NCI-H1105 (cell line): ENCODE measurements at places on chromosomes 1 and 21.
A peak's percentile ranks its signal among the peaks of the same experiment; 100 is the strongest.

GRCh38 chr1:153646672-153647345 is 11.7 kb upstream of the SNAPIN start:
- DNase-seq = no peak

DNA sequence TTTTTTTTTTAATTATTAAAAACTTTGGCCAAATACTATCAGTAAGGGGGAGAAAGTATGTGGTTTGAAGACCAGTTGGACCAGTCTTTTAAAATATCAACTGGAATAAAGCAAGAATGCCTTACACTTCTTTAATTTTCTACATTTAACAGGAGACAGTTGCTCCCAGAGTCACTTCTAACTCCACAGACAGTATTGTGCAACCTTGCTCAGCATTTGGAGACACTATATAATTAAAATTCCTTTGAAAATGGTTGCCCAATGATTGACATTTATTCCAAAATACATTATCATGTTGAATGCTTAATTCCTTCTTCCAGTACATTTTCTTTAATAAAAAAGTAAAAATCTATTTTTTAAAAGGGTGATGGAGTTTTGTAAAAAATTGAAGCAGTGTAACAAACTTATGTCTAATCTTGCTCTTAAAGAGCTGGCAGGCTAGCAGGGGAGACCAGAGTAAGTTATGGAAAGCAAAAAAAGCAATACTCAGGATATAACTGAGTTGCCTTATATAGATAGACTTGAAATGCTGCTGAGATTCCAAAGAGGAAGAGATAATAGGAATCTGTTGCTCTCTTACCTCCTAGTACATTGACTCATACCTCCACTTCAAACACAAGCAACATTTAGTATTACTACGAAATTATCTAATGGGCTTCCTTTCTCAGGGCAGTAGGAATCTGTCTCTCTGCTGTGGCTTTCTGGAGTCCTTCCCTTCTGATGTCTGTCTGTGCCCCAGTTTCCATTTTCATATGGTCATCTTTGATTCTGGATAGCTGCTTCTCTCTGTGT is 69.7 kb upstream of the RGL1 start:
- no peak for DNase-seq

DNA sequence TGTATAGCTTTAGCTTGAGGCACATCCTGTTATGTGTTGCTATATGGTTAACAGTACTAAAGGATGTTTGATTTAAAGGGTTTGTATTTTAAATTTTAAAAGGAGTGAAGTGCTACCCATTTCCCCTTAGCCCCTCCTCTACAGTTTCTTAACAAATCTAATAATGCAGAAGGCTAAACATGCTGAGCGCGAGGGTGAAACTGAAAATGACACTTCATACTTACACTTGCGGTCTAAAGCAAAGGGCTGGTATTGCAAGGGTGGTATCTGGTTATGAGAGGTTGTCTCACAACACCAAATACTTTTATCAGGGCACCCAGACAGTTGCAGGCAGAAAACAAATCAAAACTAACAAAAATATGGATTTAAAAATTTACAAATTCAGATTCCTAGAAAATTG is 172.3 kb downstream of the SIPA1L2 start:
- DNase-seq = no peak

DNA sequence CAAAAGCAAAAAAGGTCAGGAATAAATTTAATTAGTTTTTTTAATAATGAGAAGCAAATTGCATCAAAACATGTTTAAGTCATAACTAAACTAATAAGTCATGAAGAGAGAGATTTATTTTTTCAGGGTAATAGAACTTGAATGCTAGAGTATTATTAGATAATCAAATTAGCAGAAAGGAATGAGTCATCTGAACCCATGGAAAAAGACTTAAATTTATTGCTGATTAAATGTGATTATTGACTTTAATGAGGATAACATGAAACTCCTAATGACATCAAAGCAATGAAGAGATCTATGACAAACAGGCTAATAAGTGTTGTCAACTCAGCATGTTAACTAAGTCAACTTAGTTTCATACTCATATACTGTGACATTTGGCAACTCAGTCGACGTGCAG is 264.2 kb downstream of the USP25 start:
- DNase-seq = no peak

DNA sequence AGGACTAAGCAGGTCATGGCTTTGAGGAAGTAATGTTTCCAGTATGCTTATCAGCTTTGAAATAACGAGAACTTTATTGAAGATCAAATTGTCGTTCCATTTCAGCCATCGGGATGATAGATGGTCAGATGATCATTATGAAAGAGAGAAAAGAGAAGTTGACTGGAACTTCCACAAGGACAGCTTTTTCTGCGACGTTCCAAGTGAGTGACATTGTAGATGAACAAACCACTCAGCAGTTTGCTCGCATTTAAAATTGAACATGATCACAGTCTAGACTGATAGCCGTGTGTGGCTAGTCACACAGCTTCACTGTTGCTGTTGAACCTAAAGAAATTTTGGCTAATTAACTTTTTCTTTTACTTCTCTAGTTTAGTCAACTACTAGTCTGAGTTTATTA is 151.1 kb downstream of the TLR5 start:
- no peak for DNase-seq

DNA sequence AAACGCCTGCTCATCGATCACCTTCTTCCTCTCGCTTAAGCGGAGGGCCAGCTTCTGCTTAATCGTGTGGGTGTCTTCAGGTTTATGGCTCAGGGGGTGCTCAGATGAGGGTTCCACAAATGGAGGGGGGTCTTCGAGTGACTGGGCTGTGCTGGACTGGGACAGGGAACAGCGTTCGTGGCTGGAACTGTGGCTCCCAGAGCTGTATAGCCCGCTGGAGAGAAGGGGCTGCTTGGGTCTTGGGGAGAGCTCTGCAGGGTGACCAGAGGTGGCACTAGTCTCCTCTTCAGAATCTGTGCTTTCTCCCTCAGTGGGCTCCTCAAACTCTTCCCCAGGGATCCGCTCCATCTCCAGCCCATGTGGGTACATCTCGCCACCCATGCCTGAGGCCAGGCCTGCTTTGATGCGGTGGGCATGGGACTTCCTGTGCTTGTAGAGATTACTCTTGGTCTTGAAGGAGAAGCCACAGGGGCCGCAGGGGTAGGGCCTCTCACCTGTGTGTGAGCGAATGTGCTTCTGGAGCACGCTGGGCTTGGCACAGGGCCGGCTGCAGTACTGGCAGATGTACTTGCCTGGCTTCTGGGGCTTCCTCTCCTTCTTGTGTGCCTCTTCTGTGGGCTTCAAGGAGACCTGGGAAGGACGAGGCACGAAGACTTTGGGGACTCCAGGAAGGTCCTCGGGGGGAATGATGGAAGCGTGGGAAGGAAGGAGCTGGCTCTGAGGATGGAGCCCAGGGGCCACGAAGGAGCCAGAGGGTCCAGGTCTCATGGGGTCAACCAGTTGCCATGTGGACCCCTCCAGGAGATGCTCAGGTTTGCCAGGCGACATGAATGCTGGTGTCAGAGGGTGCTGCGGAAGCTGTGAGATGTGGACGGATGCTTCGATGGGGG is 99.4 kb upstream of the EDN2 start:
- no peak for DNase-seq

DNA sequence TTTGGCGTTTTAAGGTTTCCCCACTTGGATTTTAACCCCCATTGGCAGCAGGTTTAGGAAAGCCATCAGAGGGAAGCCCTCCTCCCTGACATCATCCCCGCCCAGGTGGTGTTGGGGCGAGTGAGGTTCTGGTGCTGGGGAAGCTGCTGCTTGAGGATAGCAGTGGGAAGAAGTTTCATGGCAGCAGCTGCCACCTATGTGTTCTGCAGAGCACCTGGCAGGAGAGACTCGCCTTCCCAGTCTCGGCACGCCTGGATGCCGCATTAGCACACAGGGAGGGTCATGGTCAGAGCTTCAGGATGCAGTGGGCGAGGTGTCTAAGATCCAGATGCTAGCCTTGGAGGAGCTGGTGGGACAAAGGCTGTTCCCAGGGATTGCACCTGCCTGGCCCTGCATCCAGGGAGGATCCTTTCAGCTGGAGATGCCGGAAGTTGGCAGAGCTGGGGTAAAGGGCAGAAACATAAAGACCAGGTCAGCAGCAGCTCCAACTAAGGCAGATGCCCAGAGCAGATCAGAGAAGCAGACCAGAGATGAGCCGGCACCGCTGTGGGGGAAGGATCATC is 33.9 kb downstream of the ABCG1 start:
- no peak for DNase-seq

- DNase-seq = no peak
Observed at GRCh38 chr1:119662034-119662437, 14.0 kb upstream of the ZNF697 start.

- no peak for DNase-seq
Observed at GRCh38 chr1:228448372-228448771, 31.7 kb upstream of the TRIM17 start.

DNA sequence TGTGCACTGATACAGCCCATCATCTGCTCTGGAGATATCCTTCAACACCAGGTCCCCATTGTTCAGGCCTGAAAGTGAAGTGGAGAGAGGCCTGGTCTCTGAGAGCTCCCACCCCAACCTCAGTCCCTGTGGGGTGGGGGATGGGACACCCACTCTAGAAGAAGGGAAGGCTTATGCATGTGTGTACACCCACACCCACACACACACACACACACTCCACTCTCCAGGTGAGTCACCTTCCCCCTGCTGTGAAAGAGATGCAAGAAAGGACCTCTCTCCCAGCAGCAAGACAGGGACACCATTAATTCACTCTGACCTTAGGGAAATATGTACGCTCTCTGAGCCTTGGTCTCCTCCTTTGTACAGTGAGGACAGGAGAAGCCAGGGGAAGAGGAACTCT is 5.9 kb downstream of the VSIG8 start:
- no peak for DNase-seq

DNA sequence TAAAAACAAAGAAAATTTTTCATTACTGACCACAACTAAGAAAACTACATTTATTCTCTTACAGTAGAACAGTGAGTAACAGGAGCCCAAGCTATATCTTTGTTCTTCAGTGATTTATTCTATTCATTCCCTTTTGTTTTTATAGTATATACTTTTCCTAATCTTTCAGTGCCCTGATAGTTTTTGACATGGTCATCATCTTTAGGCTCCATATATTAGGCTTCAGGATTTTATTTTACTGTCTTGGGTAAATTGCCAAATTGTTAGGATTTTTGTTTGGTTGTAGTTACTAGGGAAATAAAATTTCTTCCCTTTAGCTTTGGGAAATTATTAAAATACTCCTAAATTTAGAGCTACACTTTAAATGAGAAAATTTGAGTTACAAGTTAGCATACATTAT is 10.3 kb downstream of the FBXO28 start:
- DNase-seq = no peak

- no peak for DNase-seq
Observed at GRCh38 chr1:231808116-231808515, 181.5 kb downstream of the DISC1 start.

DNA sequence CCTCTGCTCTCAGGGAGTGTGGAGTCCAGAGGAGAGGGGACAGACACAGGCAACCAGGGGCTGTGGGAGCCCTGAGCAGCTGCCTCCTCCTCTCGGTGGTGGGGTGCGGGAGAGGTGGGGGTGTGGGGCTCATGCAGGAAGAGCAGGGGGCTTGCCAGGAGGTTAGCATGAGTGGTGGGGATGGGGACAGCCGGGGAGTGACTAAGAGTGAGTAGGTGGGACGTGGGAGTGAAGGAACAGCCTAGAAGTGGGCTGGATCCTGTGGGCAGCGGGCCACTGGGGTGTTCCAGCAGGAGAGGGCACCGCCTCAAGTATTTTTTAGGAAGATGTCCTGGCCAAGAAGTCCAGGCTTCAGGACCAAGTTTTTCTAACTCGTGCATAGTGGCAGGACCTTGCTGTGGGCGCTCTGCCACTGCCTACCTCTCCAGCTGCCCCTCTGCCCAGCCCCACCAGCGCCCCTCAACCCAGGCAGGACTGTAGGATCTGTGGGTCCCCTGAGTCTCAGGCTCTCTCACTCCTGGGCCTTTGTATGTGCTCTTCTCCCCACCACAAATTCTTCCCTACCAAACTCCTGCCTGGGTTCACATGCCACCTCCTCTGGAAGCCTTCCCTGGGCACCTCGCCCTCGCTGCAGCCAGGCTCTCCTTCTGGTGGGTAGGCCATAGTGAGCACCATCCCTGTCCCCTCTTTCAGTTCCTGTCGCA is 18.8 kb upstream of the LHX4 start:
- DNase-seq = no peak

- DNase-seq = peak; percentile 32
Observed at GRCh38 chr1:2583871-2584351, 2.7 kb upstream of the PRXL2B start.
